T follicular helper cell (primary cell): ENCODE measurements at places on chromosomes 2 and 18.

DNA sequence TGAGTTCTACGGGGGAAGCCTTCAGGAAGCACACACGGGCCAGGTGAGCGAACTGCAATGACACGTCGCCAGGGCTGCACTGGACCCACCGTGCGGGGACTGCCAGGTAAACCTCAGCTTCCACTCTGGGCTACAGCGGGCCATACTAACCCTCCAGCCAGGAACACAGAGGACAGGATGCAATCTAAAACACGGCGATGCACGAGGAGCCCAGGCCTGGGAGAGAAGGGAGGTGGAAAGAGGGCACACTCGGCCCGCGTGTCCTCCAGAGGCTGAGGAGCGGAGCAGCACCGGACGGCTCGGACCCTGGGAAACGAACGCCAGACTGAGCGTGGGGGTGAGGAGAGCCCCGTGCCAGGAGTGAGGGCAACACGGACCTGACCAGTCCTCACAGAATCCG lies 69.3 kb downstream of the HDAC4 start:
- no peak for DNase-seq

- DNase-seq: no peak
Measured at GRCh38 chr2:98357849-98358248, 11.6 kb downstream of the CNGA3 start.

DNA sequence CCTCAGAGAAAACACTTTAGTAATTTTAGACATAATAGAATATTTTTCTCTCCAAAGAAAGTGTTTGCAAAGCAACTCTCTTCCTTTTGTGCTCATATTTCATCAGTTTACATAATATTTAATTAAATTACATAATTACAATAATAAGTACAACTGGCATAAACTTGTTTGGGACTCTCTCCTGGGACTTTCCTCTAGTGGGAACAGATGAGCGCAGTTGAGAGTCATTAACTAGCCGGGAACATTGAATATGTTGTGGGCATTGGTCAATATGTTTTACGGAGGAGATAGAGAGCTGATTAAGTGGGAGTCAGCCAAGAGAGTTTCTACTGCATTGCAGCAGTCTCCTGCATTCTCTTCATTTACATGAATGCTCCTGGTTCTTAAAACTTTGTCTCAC lies 607.7 kb downstream of the ARHGAP15 start:
- no peak for DNase-seq

DNA sequence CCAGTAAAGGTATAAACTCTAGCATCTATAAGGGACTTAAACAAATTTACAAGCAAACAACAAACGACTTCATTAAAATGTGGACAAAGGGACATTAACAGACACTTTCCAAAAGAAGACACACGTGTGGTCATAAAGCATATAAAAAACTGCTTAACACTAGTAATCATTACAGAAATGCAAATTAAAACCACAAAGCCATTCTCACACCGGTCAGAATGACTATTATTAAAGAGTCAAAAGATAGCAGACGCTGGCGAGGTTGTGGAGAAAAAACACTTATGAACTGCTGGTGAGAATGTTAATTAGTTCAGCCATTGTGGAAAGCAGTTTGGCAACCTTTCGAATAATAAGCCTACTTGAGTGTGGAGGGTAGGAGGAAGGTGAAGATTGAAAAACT lies 217.1 kb upstream of the DLGAP1 start:
- no peak for DNase-seq

- no peak for DNase-seq
Measured at GRCh38 chr2:44934038-44934982, 7.2 kb upstream of the SIX3 start.

- no peak for DNase-seq
Measured at GRCh38 chr18:59565957-59566356, 131.3 kb downstream of the CCBE1 start.

DNA sequence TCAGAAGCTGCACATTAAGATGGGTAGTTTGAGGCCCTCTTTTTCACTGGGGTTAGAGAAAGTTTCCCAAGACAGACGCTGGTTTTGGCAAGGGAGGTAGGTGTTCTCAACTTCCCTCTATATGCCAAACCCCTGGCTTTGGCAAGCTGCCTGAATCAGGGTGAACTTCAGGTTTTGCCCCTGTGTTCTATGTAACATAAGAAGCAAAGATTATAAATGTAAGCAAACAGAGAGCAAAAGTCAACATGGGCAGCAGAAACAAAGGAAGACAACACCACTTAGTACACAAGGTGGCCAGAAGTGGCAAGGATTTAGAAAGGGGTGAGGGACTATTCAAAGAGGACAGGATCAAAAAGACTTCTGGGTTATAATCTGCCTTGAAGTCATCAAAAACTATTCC lies 70.5 kb upstream of the TFCP2L1 start:
- no peak for DNase-seq

DNA sequence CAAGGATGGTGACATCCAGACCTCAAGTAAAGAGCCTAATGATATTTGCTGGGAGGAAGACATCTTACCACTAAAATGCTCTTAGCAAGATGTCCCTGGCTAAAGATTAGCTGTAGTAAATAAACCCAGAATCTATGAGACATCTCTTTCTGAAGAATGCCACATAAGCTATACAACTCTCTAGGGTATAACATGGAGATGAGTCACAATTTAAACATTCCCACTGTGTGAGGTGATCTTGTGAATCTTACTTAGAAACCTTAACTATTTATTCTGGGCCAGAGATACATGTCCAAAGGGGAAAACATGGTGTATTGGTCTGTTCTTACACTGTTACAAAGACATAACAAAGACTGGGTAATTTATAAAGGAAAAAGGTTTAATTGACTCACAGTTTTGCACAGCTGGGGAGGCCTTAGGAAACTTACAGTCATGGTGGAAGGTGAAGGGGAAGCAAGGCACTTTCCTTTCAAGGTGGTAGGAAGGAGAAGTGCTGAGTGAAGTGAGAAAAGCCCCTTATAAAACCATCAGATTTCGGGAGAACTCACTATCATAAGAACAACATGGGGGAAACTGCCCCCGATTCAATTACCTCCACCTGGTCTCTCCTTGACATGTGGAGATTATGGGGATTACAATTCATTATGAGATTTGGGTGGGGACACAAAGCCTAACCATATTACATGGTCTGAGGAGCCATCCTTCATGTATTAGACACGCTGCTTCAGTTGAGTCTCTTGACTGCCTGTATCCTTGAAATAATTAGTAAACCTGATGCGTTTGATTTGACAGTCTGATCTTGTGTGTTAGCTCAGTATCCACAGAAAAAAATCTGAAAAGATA lies 17.1 kb downstream of the KRCC1 start:
- DNase-seq: no peak

GRCh38 chr2:60098996-60099395 lies 454.5 kb downstream of the BCL11A start:
- DNase-seq: no peak

GRCh38 chr2:238242731-238243495 lies 3.1 kb upstream of the HES6 start:
- DNase-seq: no peak

GRCh38 chr2:184205048-184205596 lies 393.2 kb upstream of the ZNF804A start:
- DNase-seq: no peak

- no peak for DNase-seq
Measured at GRCh38 chr2:151809073-151809383, 19.2 kb downstream of the ARL5A start.

DNA sequence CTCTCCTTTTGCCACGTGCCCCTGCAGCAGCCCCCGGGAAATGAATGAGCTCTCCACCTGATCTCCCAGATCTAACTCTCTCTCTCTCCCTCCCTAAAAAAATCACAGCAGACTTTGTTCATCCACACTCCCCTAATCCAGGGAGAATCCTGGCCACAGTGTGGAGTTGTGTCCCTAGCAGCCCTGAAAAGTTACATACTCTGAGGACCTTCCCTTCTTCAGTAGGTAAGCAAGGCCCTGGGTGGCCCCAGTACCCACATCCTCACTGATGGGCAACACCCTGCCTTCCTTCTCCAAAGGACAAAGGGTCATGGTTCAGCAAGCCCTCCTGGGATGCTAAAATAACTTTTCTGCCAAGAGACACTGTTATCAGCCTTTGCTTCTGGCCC lies 76.9 kb upstream of the GLI2 start:
- no peak for DNase-seq

DNA sequence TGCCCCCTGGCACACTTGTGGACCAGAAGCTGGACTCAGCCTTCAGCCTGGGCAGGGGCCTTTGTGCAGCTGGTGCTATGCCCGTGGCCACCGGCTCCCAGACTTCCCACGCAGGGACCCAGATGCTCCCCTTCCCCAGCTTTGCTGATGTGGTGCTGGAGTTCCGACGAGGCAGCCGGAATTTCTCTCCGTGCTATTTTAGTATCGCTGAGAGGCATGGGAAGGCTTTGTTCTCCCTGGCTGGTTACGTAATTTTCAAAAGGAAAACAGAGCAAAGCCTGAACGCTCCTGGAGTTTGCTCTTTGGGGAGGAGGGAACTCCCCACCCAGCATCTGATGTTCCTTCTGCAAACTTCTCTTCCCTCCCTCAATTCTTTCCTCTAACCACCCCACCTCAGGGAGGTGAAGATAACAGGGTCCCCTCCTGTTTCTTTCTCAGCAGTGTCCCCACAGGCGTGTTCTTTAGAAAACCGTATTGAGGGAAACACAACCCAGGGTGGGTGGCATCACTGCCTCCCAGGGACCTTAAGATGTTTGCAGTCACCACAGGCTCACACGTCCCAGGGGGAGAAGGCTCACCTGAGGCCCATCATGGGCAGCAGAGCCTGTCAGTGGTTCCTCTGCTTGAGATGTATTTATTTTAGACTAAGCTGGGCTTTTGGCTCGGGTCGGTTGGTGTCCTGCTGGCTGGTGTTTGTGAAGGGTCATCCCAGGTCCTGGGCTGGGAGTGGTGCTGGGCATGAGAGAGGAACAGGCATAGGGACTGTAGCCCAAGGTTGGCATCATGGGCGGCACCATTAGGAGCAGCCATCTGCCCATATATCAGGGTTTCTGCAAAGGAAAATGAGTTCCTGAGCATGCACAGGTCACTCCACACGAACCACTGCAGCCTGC lies 95.0 kb downstream of the MAPK4 start:
- DNase-seq: no peak

- DNase-seq: no peak
Measured at GRCh38 chr18:61955644-61956043, 62.8 kb upstream of the RNF152 start.

- no peak for DNase-seq
Measured at GRCh38 chr2:204899983-204900382, 354.7 kb downstream of the PARD3B start.

DNA sequence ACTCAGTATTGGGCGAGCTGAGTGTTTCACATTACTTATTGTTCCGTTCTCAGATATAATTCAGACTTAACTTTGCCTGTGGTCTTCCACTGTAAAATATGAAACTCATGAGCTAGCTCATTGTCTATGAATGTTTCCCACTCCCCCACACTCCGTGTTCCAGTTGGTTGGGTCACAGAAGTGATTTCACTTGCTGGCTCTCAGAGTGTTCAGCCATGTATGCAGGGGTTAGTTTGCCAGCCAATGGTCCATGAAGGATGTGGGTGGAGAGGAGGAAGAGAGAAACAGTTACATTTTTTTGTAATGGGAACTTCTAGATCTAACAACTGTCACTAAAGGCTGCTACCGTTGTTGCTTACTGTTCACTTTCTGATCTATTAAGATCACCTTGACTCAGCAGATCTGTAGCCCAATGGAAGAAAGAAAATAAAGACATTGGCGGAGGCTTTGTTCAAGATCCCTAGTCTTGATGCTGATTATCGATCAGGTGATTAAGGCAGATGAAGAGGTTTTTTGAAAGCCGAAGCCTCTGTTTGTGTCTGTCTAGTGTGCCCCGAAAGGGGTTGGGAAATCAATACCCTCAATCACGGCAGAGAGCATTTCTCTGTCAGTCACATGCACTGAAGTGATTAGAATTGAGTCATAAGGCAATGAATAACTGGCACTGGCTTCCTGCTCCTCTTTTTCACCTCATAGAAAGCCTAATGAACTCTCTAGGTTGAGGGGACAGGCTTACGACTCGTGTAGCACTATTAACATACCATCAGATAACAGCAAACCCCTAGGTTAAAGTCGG lies 279.7 kb upstream of the FIGN start:
- no peak for DNase-seq

DNA sequence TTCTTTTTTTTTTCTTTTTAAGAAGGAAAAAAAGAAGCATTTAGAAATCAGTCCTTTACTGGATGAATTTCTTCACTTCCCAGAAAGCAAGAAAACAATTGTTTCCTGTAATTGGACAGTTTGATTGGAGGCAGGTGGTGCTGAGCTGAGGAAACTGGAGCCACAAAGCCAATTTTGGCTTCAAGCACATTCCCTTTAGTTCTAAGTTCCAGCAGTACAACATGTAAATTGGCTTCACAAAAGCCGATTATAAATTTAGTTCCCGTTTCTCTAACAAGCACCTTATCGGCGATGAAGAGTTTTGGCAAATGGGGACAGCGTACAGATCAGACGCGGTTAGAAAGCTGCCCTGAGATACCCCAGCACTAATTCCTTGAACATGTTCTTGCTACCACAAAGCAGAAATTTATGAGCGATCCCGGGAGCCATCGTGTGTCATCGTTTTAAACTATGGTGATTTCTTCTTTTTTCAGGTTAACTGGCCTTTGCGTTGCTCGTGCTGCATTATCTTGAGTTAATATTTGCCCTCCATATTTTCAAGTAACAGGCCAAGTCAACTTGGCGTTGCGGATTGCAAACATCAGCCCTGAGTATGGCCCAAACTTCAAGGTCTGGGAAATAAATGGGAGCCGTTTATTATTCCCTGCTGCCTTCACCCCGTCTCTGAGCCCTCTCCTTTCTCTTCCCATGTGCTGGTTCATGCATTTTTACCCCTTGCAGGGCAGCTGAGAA lies 190.4 kb upstream of the ID2 start:
- no peak for DNase-seq

DNA sequence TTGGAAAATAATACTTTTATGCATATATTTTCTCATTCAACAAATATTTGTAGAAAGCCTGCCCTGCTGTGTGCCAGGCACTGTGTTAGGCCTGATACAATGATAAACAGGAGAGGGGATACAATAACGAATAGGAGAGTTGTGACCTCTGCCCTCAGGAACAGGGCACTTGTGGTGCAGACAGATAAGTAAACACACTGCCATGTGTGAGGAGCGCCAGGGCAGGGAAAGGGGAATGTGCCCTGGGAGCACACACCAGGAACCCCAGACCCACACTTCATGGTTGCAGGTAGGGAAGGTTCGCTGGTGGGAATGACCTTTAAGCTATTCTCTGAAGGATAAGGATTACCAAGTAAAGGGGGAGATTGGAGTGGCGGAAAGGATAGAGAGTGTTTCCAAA lies 42.2 kb upstream of the DSC1 start:
- no peak for DNase-seq

- no peak for DNase-seq
Measured at GRCh38 chr2:179850188-179850587, 11.2 kb downstream of the ZNF385B start.

- no peak for DNase-seq
Measured at GRCh38 chr2:118826093-118826492, 21.4 kb downstream of the EN1 start.

DNA sequence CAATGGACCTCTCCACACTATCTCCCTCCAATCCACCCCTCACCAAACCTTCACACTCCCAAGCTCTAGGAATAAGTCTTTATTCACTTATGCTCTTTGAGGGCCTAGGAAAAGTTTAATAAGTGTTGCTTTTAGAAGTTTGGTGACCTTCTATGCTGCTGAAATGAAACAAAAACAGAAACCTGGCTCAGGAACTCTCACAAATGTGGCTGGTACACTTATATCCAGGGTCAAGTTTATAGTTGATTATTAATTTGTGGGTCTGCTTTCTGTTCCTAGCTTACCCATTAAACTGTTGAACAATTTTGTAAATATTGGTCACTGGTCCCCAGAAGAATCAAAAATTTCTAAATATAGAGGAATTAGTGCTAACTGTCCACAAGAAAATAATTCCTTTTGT lies 14.2 kb upstream of the ANKRD44 start:
- DNase-seq: no peak

GRCh38 chr2:59938181-59938580 lies 615.3 kb downstream of the BCL11A start:
- DNase-seq: no peak
